ENCODE measurements at places on chromosomes 12 and 14. TPM values are rescaled to one million over a fixed set of nuclear protein-coding genes. Genes with fewer than 3 reads are reported as not detected.

DNA sequence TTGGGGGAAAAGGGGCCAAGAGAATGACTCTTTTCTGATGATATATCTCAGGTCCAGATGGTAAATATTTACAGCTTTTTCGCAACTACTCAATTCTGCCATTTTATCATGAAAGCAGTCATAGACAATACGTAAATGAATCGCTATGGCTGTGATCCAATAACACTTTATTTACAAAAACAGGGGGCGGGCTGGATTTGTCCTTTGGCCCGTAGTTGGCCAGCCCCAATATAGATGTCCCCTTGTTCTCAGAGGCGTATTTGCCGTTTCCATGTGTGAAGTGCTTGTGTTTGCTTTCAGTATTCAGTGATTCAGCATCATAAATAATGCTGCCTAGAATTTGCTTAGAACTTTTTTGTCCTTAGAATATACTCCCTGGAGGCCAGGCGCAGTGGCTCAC lies 77.2 kb downstream of the CCDC92 start:
- no peaks in the 10 kb centered on the region for H3K4me1 ChIP-seq
- H3K4me3 ChIP-seq, result no peak overlapping the region
- no peaks in the 10 kb centered on the region for H3K27me3 ChIP-seq
- H3K36me3 ChIP-seq, result no peaks in the 10 kb centered on the region
- no peak for DNase-seq
- H3K27ac ChIP-seq, result no peak overlapping the region

Gene STRAP
- total RNA-seq, result 139 TPM

Gene TAS2R19
- total RNA-seq, result 1.2 TPM

Gene IAPP
- total RNA-seq, result not detected

GRCh38 chr12:12582193-12582881 lies 19.7 kb upstream of the DUSP16 start:
- H3K27me3 ChIP-seq, result no peaks in the 10 kb centered on the region
- peak overlapping the region; percentile 92 for H3K27ac ChIP-seq
- no peaks in the 10 kb centered on the region for H3K36me3 ChIP-seq
- H3K4me3 ChIP-seq, result peak overlapping the region; percentile 28
- peak; percentile 38 for DNase-seq
- peaks cover 47% of the 10 kb centered on the region for H3K4me1 ChIP-seq

DNA sequence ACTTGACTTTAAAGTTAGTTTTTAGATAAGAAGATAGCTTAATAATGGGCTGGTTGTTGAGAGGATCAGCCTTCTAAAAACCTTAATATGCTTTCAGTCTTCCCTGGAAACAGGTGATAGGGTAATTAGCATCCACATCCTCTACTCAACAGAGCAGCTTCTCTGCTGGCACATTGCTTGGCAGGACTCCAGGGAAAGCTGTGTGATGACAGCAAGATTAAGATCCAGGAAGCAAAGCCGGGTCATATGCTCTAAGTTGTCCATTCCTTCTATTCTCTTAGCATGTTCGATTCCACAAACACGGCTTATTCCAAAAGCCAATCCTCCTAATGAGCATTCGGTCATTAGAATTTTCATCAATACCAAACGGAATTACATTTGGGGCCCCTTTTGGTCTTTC lies 87.0 kb downstream of the HMGA2 start:
- H3K36me3 ChIP-seq, result no peaks in the 10 kb centered on the region
- H3K4me1 ChIP-seq, result no peaks in the 10 kb centered on the region
- peaks cover 16% of the 10 kb centered on the region for H3K27me3 ChIP-seq
- H3K4me3 ChIP-seq, result no peak overlapping the region

Gene OR6C6
- total RNA-seq, result not detected
